ENCODE measurements at places on chromosomes 2 and 18. TPM values are rescaled to one million over a fixed set of nuclear protein-coding genes. Genes with fewer than 3 reads are reported as not detected.

The INO80B gene
- 14.9 TPM for total RNA-seq

DNA sequence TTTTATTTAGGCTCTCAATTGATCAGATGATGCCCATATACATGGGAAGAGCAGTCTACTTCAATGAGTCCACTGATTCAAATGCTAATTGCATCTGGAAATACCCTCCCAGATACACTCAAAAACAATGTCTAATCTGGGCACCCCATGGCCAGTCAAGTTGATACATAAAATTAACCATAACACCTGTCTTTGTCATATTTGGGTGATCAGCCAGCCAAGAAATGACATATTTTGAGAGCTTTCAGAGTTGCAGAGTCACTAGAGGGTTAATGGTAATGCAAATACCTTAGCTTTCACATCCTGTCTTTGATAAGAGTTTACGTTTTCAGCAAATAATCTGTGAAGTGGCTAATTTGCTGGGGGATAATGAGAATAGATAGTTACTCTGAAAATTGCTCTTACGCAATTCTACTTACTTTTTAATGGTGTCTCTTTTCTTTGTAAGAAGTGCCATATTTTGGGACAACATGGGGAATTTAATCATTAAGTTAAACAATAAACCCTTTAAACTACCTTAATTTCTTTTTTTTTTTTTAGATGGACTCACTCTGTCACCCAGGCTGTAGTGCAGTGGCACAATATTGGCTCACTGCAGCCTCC, 49.1 kb downstream of the CCDC195 start:
- no peak for DNase-seq

The GPR155 gene
- total RNA-seq: 6.4 TPM

DNA sequence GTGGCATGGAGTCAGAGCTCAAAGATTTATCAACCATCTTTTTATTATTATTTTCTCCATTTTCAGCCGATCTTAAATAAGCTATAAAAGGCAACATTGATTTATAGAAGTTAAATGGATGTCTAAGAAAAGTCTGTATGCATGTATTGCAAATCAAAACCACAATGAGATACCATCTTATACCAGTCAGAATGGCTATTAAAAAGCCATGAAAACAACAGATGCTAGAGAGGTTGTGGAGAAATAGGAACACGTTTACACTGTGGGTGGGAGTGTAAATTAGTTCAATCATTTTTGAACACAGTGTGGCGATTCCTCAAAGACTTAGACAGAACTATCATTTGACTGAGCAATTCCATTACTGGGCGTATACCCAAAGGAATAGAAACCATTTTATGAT, 731.0 kb downstream of the CNTNAP5 start:
- DNase-seq: no peak

The NCKAP5 gene
- total RNA-seq: 2.6 TPM

- peak; percentile 81 for DNase-seq
Observed at GRCh38 chr2:64288321-64289193, 144.3 kb upstream of the PELI1 start.
